ENCODE measurements at places on chromosomes 1 and 21.

- no peaks in the 10 kb centered on the region for H3K36me3 ChIP-seq
- no peaks in the 10 kb centered on the region for H3K27me3 ChIP-seq
- H3K4me1 ChIP-seq = no peaks in the 10 kb centered on the region
Observed at GRCh38 chr1:73674945-73675561, 522.9 kb downstream of the LRRIQ3 start.

DNA sequence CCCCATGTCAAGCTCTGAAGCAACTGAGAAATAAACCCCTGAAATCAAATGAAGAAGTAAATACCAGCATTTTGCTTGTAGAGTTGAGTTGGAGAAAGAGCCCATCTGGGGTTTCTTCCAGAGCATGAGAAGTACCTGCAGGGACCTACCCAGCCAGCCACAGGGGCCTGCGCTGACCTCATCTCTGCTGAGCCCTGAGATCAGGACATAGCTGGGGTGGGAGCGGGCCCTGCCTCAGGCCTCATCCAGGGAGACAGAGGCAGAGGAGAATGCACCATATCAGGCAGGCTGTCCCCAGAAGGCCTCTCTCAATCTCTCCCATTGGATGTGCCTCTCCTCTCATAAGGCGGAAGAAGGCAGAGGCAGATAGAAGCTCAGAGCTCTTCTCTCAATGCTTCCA, 27.6 kb downstream of the RUNX1 start:
- no peaks in the 10 kb centered on the region for H3K36me3 ChIP-seq
- DNase-seq = no peak
- no peak overlapping the region for H3K27ac ChIP-seq
- H3K27me3 ChIP-seq = peaks cover 10% of the 10 kb centered on the region
- no peak overlapping the region for H3K4me3 ChIP-seq

DNA sequence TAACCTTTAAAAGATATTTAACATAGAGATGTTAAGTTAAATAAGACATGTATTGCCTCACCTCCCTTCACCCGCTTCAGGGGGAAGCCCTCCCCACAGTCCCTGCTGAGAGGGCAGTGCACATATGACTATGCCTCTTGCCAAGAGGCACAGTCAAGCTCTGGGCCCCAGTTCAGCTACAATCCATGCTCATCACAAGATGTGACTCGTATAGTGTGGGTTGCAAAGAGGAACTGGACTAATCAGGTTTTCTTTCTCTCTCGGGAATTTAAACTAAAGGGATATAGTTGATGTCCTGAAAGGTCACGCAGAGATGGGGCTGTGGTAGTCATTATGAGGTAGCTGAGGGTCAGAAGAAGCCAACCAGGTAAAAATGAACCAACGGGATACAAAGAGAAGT, 35.6 kb downstream of the LYST start:
- H3K27me3 ChIP-seq = no peaks in the 10 kb centered on the region
- no peaks in the 10 kb centered on the region for H3K4me1 ChIP-seq
- no peak overlapping the region for H3K27ac ChIP-seq
- no peak overlapping the region for H3K4me3 ChIP-seq

DNA sequence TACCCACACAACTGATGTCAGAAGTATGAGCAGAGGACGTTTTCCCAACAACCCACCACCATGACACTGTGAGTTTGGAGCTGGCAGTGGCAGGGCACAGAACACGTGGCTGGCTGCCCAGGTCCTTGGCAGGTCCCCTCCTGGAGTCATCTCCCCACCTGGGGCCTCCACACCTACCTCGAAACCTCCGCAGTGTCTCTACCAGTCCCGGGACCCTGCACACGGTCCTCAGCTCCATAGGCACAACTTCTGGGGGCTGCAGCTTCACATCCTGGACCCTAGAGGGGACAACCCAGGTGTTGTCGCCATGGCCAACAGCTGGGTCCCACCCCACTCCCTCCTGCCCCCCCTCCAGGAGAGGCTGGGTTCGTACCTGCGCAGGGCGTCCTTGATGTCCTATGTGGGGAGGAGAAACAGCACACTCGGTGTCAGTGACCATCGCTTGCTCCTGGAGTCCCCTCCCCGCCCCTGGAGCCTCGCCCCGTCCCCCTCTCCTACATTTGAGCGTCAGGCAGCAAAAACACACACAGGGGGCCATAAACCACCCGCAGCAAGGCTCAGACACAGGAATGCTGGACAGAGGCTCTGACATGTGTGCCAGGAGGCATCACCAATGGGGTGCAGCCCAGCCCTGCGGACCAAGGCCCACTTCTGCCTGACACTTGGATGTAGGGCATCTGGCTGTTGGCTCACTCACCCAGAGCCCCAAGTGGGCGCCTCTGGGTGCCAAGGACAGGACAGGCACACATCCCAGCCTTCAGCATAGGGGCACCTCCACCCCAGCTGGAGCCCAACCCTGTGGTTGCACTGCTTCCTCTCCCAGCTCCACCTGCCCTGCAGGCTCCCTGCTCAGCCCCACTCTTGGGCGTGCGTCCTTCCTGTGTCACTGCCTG, 9.6 kb downstream of the TRIM11 start:
- H3K27ac ChIP-seq = no peak overlapping the region
- DNase-seq = no peak

DNA sequence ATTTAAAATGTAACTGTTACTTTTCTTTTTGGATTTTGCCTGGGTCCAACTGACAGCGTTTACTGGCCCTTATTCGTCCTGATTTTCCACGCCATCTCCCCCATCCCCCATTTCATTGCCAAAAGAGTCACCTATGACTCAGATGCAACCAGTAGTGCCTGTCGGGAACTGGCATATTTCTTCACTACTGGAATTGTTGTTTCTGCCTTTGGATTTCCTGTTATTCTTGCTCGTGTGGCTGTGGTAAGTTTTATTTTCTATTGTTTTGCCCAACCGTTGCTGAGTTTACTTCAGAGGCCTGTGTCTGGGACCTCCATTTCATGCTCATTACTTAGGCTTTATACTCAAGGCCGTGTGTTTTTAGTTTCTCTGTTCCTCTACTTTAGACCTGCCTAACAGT, 9.3 kb downstream of the LEPR start:
- peaks cover 50% of the 10 kb centered on the region for H3K4me1 ChIP-seq
- no peaks in the 10 kb centered on the region for H3K27me3 ChIP-seq
- no peak for DNase-seq

- DNase-seq = peak; percentile 69
- peaks cover 3% of the 10 kb centered on the region for H3K27me3 ChIP-seq
- H3K36me3 ChIP-seq = no peaks in the 10 kb centered on the region
Observed at GRCh38 chr1:94819945-94820746, at the start of gene SLC44A3. Gene SLC44A3 (plus strand): TSS chr1:94820357. CDS start chr1:94820452, 95 bp downstream.

- H3K27ac ChIP-seq = no peak overlapping the region
- no peak overlapping the region for H3K4me3 ChIP-seq
- no peaks in the 10 kb centered on the region for H3K36me3 ChIP-seq
- peak; percentile 35 for DNase-seq
Observed at GRCh38 chr1:14590411-14591180, 7.9 kb upstream of the KAZN start.

DNA sequence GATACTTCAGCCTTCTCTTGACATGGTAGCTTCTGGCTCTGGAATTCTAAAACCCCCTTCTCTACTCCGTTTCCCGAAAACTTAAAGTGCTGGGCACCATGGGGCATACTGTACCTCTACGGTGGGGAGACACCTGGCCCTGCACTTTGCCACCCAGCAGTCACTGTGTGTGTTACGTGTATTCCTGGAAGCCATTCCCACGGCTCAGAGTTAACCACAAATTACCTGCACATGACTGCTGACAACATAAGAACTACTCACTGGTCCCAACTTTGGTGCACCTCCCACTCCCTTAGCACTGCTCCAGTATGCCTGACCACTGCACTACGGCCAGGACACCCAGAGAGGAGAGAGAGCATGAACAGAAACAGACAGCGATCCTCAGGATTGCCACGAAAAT, 29.4 kb upstream of the TMPRSS2 start:
- H3K27ac ChIP-seq = no peak overlapping the region
- H3K4me3 ChIP-seq = no peak overlapping the region
- H3K36me3 ChIP-seq = no peaks in the 10 kb centered on the region
- H3K4me1 ChIP-seq = peaks cover 19% of the 10 kb centered on the region
- H3K27me3 ChIP-seq = no peaks in the 10 kb centered on the region

- H3K27ac ChIP-seq = no peak overlapping the region
- no peak overlapping the region for H3K4me3 ChIP-seq
- no peaks in the 10 kb centered on the region for H3K36me3 ChIP-seq
Observed at GRCh38 chr1:202238914-202239313, 45.3 kb downstream of the LGR6 start.

DNA sequence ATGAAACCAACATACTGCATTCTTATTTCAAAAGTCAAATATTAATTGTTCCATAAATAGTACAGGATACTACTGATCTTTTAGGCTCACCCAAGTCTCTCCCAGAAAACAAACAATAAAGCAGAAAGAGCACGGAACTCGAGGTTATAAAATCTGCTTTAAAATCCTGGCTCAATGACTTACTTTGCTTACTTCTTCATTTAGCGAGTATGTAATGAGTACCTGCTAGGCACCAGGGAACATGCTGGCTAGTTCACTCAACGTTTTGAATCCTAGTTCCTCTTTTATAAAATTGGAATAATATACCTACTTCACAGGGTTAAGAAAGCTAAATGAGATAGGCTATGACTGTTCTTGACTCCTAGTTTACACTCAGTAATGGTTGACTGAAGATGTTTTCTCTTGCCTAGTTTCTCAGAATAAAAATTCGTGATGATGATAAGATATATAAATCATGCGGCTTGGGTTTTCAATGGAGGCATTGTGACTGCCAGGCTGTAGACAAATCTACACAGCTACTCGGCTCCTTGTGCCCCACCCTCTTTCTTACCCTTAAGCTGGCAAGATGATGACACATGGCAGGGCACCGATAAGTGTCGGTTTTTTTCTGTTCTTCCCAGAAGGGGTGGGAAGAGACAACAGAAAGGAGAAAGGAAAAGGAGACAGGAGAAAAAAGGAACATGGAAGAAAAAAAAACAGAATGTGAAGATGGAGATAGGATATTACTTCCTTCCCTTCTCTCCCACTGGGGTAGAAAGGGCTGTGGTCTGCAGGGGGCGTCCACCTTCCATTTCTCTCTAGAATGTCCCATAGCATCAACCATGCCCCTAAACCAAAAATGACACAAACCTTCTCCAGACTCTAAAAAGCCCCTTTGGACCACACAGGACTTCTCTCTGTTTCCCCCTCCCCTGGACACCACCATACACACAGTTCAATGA, 507.1 kb downstream of the SMYD3 start:
- peaks cover 30% of the 10 kb centered on the region for H3K4me1 ChIP-seq
- no peaks in the 10 kb centered on the region for H3K27me3 ChIP-seq
- no peak for DNase-seq
- no peak overlapping the region for H3K4me3 ChIP-seq
- no peak overlapping the region for H3K27ac ChIP-seq

DNA sequence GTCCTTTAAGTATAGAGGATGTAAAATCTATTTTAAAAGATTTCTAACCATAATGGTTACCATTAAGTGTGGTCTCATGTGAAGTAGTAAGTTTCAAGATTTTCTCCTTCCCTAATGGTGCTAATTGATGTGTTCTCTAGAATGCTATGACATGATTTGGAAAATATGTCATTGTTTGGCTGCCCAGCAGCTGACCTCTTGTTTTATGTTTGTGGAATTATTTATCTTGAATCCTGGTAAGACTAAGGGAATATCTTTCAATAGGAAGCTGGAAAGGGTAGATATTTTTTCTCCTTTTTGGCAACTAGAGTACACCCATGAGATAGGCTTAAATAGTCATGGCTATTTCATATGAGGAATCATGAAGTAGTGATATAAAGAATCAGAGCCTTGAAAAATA, 139.8 kb upstream of the CHODL start:
- no peaks in the 10 kb centered on the region for H3K27me3 ChIP-seq
- no peak for DNase-seq
- H3K4me3 ChIP-seq = no peak overlapping the region
- H3K36me3 ChIP-seq = peaks cover 3% of the 10 kb centered on the region
- H3K27ac ChIP-seq = no peak overlapping the region

DNA sequence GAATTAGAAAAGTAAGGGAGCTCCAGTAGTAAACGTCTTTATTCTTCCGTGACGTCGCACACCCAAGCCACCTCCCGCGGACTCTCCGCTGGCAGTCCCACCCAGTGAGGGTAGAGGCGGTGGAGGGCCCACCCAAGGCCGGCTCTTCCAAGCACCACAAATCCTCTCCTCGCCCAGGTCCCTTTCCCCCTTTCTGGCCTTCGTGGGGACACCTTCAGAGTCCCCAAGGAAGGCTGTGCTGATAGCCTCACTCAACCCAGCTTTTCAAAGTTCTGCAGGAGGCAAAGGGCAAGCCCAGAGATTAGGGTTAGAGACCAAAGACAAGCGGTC, 349 bp upstream of the GPN2 start:
- H3K4me1 ChIP-seq = peaks cover 8% of the 10 kb centered on the region
- H3K4me3 ChIP-seq = peak overlapping the region; percentile 97
- DNase-seq = no peak
- H3K27me3 ChIP-seq = no peaks in the 10 kb centered on the region

GRCh38 chr1:229778794-229779193, 152.7 kb downstream of the URB2 start:
- H3K27ac ChIP-seq = no peak overlapping the region
- H3K27me3 ChIP-seq = no peaks in the 10 kb centered on the region
- H3K4me1 ChIP-seq = no peaks in the 10 kb centered on the region
- H3K36me3 ChIP-seq = no peaks in the 10 kb centered on the region

- no peaks in the 10 kb centered on the region for H3K27me3 ChIP-seq
- H3K4me1 ChIP-seq = peaks cover 57% of the 10 kb centered on the region
- no peak overlapping the region for H3K4me3 ChIP-seq
- peak overlapping the region; percentile 13 for H3K27ac ChIP-seq
- no peaks in the 10 kb centered on the region for H3K36me3 ChIP-seq
Observed at GRCh38 chr1:203675596-203676347, 49.1 kb downstream of the ATP2B4 start.

DNA sequence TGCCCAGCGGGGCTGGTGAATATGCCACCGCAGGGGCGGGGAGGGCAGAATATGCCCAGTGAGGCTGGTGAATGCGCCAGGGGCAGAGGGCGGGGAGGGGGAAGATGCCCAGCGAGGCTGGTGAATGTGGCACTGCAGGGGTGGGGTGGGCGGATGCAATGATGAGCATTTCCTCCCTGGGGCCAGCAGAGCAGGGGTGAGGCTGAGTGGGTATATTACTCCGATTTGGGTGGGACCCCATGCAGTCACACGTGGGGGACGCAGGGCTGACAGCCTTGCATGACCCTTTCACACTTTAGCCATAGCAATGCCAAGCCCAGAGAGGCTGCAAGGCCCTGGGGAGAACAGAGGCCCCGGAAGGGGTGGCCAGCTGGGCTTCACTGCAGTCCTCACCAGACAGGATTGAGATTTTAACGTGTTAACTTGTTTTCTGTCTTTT, 9.3 kb upstream of the SLX9 start:
- H3K36me3 ChIP-seq = no peaks in the 10 kb centered on the region
- no peak overlapping the region for H3K27ac ChIP-seq
- no peak for DNase-seq
- peaks cover 41% of the 10 kb centered on the region for H3K4me1 ChIP-seq

- no peak overlapping the region for H3K27ac ChIP-seq
- no peaks in the 10 kb centered on the region for H3K4me1 ChIP-seq
- H3K4me3 ChIP-seq = no peak overlapping the region
- H3K36me3 ChIP-seq = no peaks in the 10 kb centered on the region
- DNase-seq = no peak
- H3K27me3 ChIP-seq = no peaks in the 10 kb centered on the region
Observed at GRCh38 chr21:29538115-29538514, 239.4 kb downstream of the BACH1 start.

- H3K27ac ChIP-seq = no peak overlapping the region
- H3K4me1 ChIP-seq = peaks cover 11% of the 10 kb centered on the region
- H3K27me3 ChIP-seq = peaks cover 4% of the 10 kb centered on the region
- no peak for DNase-seq
Observed at GRCh38 chr1:210770396-210770984, 363.5 kb downstream of the KCNH1 start.

- peaks cover 6% of the 10 kb centered on the region for H3K36me3 ChIP-seq
- H3K27ac ChIP-seq = no peak overlapping the region
- no peaks in the 10 kb centered on the region for H3K4me1 ChIP-seq
- peaks cover 7% of the 10 kb centered on the region for H3K27me3 ChIP-seq
- no peak overlapping the region for H3K4me3 ChIP-seq
Observed at GRCh38 chr1:26814377-26814776, 12.1 kb upstream of the ZDHHC18 start.

Data from WTC11 (cell line).